Activated T-cell treated with anti-CD3 and anti-CD28 coated beads, Interleukin-2, amount 50 U/mL, for 72 hours (primary cell): ENCODE measurements at places on chromosomes 3 and 15. TPM values are rescaled to one million over a fixed set of nuclear protein-coding genes. Genes with fewer than 3 reads are reported as not detected.

DNA sequence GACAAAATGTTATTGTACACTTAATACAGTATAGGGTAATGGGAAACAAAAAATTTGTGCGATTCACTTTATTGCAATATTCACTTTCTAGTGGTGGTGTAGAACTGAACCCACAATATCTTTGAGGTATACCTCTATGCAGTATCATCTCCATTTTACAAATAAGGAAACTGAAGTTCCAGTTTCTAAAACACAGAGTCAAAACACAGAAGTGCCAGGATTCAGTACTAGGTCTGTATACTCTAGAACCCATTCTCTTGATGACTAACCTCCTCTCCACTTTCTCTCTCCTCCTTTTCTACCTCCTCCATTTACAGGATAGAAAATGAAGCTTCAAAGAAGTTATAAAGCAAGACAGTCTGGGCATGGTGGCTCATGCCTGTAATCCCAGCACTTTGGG, 62.2 kb downstream of the MB21D2 start:
- H3K4me1 ChIP-seq: peaks cover 55% of the 10 kb centered on the region
- H3K36me3 ChIP-seq: peaks cover 8% of the 10 kb centered on the region
- no peak overlapping the region for H3K4me3 ChIP-seq
- peaks cover 35% of the 10 kb centered on the region for H3K27me3 ChIP-seq
- no peak overlapping the region for H3K27ac ChIP-seq

GRCh38 chr3:152615681-152616080, 219.2 kb upstream of the P2RY1 start:
- H3K36me3 ChIP-seq: no peaks in the 10 kb centered on the region
- no peak for DNase-seq
- H3K27ac ChIP-seq: no peak overlapping the region
- H3K4me3 ChIP-seq: no peak overlapping the region
- no peaks in the 10 kb centered on the region for H3K4me1 ChIP-seq

- no peak for DNase-seq
- H3K36me3 ChIP-seq: no peaks in the 10 kb centered on the region
- peaks cover 17% of the 10 kb centered on the region for H3K27me3 ChIP-seq
- no peak overlapping the region for H3K27ac ChIP-seq
- H3K4me3 ChIP-seq: no peak overlapping the region
- H3K4me1 ChIP-seq: peaks cover 12% of the 10 kb centered on the region
Measured at GRCh38 chr3:171955598-171955997, 83.8 kb upstream of the FNDC3B start.

GRCh38 chr3:19945534-19945933, 1.4 kb upstream of the RAB5A start:
- DNase-seq: no peak
- H3K36me3 ChIP-seq: peaks cover 6% of the 10 kb centered on the region
- peak overlapping the region; percentile 70 for H3K27ac ChIP-seq
- H3K4me1 ChIP-seq: peaks cover 36% of the 10 kb centered on the region

The ATP13A5 gene
- not detected for total RNA-seq

The GPR149 gene
- total RNA-seq: not detected

The C3orf20 gene
- total RNA-seq: 1.1 TPM

The ECE2 gene
- total RNA-seq: not detected

The CLEC3B gene
- total RNA-seq: 0.25 TPM

The PLSCR4 gene
- total RNA-seq: not detected

The FGD5 gene
- not detected for total RNA-seq
